ENCODE measurements at places on chromosomes 7 and 10.

DNA sequence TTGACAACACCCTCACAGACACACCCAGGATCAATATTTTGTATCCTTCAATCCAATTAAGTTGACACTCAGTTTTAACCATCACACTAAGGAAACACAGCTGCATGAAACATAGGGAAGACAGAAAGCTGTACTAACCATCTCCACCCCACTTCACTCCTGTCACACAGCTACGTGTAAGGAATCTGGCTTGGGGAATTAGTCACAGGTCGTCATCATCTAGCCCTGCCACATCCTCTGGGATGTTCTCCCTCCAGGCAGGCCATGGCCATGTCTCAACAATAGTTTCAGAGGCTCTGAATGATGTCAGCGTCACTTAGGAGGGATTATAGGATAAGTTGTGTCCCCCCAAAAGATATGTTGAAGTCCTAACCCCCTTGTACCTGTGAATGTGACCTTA, 10.8 kb upstream of the SEMA3C start:
- H3K4me1 ChIP-seq = no peaks in the 10 kb centered on the region
- no peak overlapping the region for H3K4me3 ChIP-seq
- H3K27ac ChIP-seq = no peak overlapping the region

GRCh38 chr7:86932038-86932512, 127.4 kb downstream of the ELAPOR2 start:
- DNase-seq = no peak
- H3K4me1 ChIP-seq = no peaks in the 10 kb centered on the region
- H3K4me3 ChIP-seq = no peak overlapping the region
- no peaks in the 10 kb centered on the region for H3K27me3 ChIP-seq
- H3K27ac ChIP-seq = no peak overlapping the region

GRCh38 chr10:7788639-7789286, 786 bp downstream of the ATP5F1C start:
- H3K4me3 ChIP-seq = peak overlapping the region; percentile 86
- no peaks in the 10 kb centered on the region for H3K27me3 ChIP-seq
- H3K36me3 ChIP-seq = no peaks in the 10 kb centered on the region
- H3K4me1 ChIP-seq = peaks cover 47% of the 10 kb centered on the region
- H3K27ac ChIP-seq = peak overlapping the region; percentile 77

GRCh38 chr7:74193054-74193453, 16.8 kb upstream of the LAT2 start:
- H3K36me3 ChIP-seq = peaks cover 54% of the 10 kb centered on the region
- no peak overlapping the region for H3K4me3 ChIP-seq
- no peak overlapping the region for H3K27ac ChIP-seq
- H3K27me3 ChIP-seq = no peaks in the 10 kb centered on the region

- H3K4me1 ChIP-seq = no peaks in the 10 kb centered on the region
- H3K27me3 ChIP-seq = no peaks in the 10 kb centered on the region
- H3K27ac ChIP-seq = no peak overlapping the region
Observed at GRCh38 chr7:136293272-136293671, 316.1 kb upstream of the MTPN start.

DNA sequence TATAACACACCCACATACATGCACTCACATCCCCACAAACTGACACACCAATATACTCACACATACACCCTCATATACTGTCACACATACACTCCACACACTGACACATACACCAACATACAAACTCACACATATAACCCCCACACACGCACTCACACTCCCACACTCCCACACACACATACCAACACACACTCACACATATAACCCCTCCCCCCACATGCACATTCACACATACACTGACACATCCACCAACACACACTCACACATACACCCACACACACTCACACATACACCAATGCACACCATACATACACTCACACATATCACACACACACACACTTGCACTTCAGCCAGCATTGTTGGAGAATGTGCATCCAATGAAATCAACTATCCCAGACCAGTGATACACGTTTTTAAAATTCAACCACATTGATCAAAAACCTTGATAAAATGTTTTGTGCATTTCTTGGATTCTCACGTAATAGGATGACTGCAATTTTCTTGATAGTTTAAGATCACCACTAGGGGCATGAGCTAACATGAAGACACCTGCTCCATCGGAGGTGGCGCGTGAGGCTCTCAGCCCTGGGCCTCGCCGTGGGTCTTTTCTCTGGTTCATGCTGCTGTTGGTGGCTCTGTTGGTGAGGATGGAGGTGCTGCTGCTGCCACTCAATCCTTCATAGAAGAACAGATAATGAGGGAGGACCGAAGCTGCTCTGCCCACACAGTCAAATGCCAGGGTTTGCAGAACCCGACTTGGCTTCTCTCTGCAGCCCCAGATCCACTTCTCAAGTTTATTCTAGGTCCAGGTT, 32.1 kb upstream of the CHST15 start:
- no peak overlapping the region for H3K27ac ChIP-seq
- no peaks in the 10 kb centered on the region for H3K27me3 ChIP-seq
- no peaks in the 10 kb centered on the region for H3K4me1 ChIP-seq
- no peak for DNase-seq
- no peak overlapping the region for H3K4me3 ChIP-seq

- H3K27ac ChIP-seq = no peak overlapping the region
- H3K4me1 ChIP-seq = no peaks in the 10 kb centered on the region
- H3K4me3 ChIP-seq = no peak overlapping the region
- no peak for DNase-seq
- no peaks in the 10 kb centered on the region for H3K36me3 ChIP-seq
Observed at GRCh38 chr7:57404967-57405421, 45.0 kb upstream of the ZNF716 start.

GRCh38 chr10:17179002-17179401, 22.5 kb downstream of the TRDMT1 start:
- H3K27ac ChIP-seq = no peak overlapping the region
- H3K4me1 ChIP-seq = peaks cover 6% of the 10 kb centered on the region
- H3K36me3 ChIP-seq = no peaks in the 10 kb centered on the region
- H3K27me3 ChIP-seq = no peaks in the 10 kb centered on the region
- DNase-seq = no peak
- no peak overlapping the region for H3K4me3 ChIP-seq

GRCh38 chr7:26081638-26082037, 70.4 kb upstream of the NFE2L3 start:
- peaks cover 7% of the 10 kb centered on the region for H3K4me1 ChIP-seq
- H3K36me3 ChIP-seq = no peaks in the 10 kb centered on the region
- no peaks in the 10 kb centered on the region for H3K27me3 ChIP-seq
- no peak overlapping the region for H3K27ac ChIP-seq

DNA sequence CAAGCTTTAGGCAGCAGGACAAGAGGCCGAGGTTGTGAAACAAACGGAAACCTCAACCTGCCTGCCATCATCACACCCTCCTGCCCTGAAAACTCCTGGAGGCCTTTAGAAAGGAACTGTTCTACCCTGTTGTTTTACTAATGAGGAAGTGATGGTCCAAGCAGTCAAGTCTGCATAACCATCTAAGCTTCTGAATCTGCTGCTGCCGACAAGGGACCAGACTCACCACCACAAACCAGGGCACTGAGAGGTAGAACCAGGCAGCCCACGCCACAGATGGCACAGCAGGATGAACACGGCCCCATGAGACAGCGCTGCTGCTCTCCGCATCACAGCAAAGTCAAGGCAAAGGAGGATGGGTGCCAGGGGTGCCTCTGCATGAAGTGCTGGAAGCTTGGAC, 209.4 kb downstream of the CELF2 start:
- no peaks in the 10 kb centered on the region for H3K27me3 ChIP-seq

GRCh38 chr10:7813481-7813880, 4.8 kb upstream of the TAF3 start:
- no peak overlapping the region for H3K4me3 ChIP-seq
- no peaks in the 10 kb centered on the region for H3K27me3 ChIP-seq
- H3K4me1 ChIP-seq = peaks cover 7% of the 10 kb centered on the region
- no peaks in the 10 kb centered on the region for H3K36me3 ChIP-seq

DNA sequence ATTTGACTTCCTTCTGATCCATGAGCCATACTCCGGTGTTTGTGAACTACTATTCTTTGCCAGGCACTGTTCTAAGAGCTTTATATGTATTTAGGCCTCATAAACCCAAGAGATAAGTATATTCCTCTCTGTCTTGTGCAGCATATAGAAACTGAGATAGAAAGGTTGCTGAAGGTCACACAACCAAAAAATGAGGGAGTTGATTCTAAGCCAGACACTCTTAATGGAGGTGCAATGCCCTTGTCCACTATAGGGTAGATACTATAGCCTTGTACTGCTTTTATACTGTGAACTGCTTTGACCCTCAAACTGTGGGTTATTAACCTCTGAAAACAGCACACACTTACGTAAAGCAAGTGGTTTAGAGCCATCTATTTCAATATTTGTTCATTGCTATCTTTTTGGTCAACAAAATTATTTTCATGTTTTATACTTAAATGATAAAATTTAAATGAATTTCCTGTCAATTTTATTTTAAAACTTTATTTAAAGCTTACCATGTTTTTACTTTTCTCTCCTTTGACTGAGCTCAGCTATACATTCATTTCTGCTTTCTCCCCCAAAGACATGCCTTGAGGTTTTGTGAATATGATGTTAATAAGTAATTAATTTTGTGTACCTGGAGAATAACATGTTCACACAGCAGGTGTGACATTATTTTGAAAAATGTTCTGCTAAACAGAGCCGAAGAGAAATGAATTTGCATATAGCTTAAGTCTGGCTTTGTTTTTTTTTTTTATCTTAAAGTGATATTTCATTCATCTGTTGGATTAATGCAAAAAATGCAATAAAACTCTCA, 687.3 kb downstream of the DNAJB9 start:
- H3K27me3 ChIP-seq = no peaks in the 10 kb centered on the region
- no peaks in the 10 kb centered on the region for H3K36me3 ChIP-seq
- no peaks in the 10 kb centered on the region for H3K4me1 ChIP-seq
- DNase-seq = no peak
- H3K4me3 ChIP-seq = no peak overlapping the region

DNA sequence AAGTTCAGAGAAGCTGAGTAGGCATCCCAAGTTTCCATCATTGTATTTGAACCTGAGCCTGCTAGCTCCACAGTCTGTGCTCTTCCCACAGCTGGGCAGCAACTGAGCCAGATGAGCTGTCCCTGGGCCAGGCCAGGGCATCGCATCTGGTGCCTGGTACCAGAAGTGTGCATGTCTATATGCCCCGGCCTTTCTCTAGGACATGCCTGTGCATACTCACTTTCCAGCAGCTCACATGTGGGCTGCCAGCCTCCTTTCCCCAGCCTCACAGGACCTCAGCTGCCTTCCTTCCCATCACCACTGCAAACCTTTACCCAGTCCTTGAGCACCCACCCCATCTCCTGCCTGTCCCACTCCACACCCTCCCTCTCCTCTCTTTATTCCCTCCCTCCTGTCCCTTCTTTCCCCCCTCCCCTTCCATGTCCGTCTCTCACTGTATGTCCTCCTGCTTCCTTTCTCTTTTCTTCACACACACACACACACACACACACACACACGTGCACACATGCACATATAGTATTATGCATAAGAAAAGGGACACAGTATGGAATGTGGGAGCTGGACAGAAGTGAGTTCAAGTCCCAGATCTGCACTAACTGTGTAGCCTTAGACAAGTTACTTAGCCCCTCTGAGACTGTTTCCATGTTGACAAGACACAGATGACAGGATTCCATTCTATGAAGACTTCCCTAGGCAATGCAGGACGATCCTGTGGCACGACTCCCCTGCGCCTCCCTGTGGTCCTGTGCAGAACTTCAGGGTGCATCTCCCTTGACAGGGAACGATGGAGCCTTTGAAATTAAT, 10.9 kb downstream of the CDHR1 start:
- H3K27me3 ChIP-seq = no peaks in the 10 kb centered on the region
- H3K36me3 ChIP-seq = no peaks in the 10 kb centered on the region
- H3K4me1 ChIP-seq = no peaks in the 10 kb centered on the region
- H3K4me3 ChIP-seq = no peak overlapping the region

- H3K27ac ChIP-seq = peak overlapping the region; percentile 89
- H3K4me3 ChIP-seq = peak overlapping the region; percentile 85
- DNase-seq = peak; percentile 13
- H3K36me3 ChIP-seq = no peaks in the 10 kb centered on the region
- peaks cover 28% of the 10 kb centered on the region for H3K4me1 ChIP-seq
- no peaks in the 10 kb centered on the region for H3K27me3 ChIP-seq
Observed at GRCh38 chr7:135508883-135509588, 866 bp downstream of the CNOT4 start.

DNA sequence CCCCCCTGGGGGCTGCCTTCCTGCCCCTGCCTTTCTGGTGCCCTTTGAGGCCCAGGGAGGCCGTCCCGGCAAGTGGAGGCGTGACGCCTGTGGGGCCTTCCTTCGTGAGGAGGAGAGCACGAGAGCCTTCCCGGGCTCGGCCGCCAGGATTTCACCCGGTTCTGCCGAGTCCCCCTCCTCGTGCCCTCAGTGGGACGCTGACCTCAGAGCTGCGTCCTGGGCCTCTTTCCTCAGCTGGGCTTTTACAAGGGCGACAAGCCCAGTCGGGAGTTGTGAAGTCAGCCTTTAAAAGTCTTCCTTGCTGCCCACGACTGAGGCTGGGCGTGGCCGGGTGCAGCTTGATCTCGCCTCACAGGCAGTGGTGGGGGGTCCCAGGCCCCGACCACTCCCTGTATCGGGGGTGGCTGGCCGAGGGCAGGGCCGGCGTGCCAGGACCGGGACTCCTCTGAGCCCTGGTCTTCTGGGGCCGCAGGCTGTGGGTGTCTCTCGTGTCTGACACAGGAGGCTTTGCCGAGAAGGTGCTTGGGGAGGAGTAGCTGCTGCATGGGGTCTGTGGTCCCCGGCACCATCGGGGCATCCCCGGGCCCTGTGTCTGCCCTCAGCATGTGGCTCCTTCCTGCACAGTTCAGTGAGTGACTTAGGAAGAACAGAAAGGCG, 41.8 kb downstream of the FAM20C start:
- H3K27ac ChIP-seq = no peak overlapping the region
- no peak for DNase-seq
- H3K4me3 ChIP-seq = no peak overlapping the region
- no peaks in the 10 kb centered on the region for H3K36me3 ChIP-seq

Data from CD8-positive, alpha-beta memory T cell (primary cell).